ENCODE measurements at places on chromosomes 6 and 20.

- no peak for DNase-seq
These were observed 90.9 kb downstream of the FOXO3 start for GRCh38 chr6:108651340-108652227.

- no peak for DNase-seq
These were observed 57.4 kb downstream of the STMND1 start for GRCh38 chr6:17159240-17159639.

- no peak for DNase-seq
These were observed 473.5 kb downstream of the UTRN start for GRCh38 chr6:144758602-144759001.

GRCh38 chr20:50097843-50098242, 15.1 kb downstream of the UBE2V1 start:
- DNase-seq, result no peak

GRCh38 chr20:23877524-23877923, 2.0 kb downstream of the CST5 start:
- DNase-seq, result no peak

- peak; percentile 6 for DNase-seq
These were observed 146.1 kb downstream of the TTLL2 start for GRCh38 chr6:167470836-167471547.

DNA sequence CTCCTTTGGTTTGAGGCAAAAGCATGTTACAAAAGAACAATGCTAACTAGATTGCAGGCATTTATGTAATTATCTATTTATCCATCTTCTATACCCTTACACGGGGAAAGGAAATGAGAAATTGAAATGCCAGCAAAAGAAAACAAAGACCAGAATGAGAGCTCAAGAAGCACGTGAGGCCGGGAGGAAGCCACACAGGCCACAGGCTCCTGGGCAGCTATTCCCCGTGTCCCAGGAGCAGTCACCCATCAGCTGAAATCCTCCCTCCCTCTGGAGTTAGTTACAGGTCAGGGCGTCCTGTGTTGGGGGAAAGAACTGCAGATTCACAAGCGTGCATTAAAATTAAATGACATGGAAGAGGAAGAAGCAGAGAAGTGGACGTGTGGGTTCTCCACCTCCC, 64.7 kb upstream of the RPS6KA2 start:
- DNase-seq, result no peak

GRCh38 chr6:115721564-115721963, 339.1 kb downstream of the FRK start:
- no peak for DNase-seq

All from cerebellum (tissue), 4 donors.